ENCODE measurements at places on chromosomes 2 and 18.

DNA sequence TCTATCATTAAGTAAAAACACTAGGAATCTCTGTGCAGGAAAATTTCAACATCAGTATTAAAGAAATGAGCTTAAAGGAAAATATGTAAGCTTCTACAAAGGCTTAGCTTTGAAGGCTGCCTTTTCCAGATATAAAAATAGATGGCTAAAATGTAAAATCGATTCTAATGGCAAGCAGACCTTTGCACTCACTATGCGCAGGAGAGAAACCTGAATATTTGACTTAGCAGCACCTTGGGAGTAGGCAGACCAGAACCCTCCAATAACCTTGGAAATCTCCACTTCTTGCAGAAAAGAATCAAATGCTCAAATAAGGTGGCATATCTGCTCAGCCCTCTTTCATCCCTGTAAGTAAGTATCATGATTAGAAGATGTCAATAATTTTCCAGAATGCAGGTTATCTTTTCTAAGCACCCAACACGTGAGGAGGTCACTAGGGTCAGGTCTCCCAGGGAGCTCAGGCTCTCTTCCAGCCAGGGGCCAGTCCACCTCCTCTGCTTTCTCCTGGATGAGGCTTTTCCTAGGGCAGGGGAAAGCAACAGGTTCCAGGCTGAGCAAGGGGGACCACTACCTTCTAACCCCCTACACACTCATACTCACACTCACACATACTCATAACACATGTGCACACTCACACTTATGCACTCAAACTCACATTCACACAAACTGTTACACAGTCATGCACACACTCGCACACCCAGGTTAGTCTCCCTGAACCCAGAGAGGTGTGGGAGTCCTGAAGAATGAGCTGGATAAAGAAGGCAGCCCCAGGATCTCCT, 3.8 kb downstream of the PIEZO2 start:
- DNase-seq: no peak

DNA sequence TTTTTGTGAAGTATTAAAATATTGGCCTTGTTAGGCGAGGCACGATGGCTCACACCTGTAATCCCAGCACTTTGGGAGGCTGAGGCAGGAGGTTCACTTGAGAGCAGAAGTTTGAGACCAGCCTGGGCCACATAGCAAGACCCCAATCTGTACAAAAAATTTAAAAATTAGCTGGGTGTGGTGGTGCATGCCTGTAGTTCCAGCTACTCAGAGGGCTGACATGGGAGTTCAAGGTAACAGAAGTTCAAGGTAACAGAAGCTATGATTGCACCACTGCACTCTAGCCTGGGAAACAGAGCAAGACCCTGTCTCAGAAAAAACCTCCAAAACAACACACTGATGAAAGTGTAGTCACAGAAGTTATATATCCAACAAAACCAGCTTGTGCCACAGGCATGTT, 39.8 kb downstream of the IMPA2 start:
- DNase-seq: no peak

DNA sequence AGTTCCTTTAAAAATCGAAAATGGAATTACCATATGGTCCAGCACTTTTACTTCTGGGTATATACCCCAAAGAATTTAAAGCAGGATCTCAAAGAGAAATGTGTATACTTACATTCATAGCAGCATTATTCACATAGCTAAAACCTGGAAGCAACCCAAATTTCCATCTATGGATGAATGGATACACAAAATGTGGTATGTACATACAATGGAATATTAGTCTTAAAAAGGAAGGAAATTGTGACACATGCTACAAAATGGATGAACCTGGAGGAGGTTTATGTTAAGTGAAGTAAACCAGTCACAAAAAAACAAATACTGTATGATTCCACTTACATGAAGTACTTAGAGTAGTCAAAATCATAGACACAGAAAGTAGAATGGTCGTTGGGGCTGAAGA, 147.9 kb upstream of the LTBP1 start:
- no peak for DNase-seq

DNA sequence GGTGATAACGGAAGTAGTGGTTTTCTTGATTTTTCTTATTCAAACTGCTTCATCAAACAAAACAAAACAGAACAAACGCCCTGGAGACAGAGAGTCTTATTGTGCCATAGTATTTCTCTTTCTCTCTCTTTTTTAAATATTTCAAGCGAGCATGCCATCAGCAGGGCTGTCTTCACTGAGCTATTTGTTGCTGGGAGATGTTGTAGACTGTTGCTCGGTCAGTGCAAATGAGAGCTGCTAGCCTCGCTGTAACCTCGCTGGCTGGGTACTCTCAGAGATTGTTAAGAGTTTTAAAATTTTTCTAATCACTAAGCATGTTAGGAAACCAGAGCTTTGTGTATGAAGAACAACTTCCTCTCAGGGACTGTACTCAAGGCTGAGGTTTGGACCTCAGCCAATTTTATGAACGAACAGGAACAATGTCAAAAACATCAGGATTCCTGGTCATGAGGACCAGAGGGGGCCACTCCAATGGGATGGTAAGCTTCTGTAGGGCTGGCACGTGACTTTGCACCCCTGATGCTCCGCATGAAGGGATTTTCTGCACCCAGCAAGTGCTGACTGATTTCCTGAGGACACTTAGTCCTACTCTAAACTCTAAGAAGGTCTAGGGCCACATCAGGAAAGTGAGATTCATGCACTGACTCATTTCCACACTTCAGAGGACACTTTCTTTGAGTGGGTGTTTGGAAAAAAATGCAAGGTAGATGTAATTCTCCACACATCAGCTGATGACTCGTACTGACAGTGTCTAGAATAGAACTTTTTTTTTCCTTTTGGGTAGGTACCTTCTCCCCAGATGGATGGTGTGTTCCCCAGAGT, 59.8 kb upstream of the IL1R1 start:
- peak; percentile 41 for DNase-seq

- no peak for DNase-seq
Observed at GRCh38 chr2:191976436-191976835, 129.5 kb upstream of the CAVIN2 start.

GRCh38 chr2:43707255-43708015, 31.2 kb upstream of the C1GALT1C1L start:
- no peak for DNase-seq

GRCh38 chr2:16071865-16072637, 131.7 kb downstream of the MYCN start:
- no peak for DNase-seq

DNA sequence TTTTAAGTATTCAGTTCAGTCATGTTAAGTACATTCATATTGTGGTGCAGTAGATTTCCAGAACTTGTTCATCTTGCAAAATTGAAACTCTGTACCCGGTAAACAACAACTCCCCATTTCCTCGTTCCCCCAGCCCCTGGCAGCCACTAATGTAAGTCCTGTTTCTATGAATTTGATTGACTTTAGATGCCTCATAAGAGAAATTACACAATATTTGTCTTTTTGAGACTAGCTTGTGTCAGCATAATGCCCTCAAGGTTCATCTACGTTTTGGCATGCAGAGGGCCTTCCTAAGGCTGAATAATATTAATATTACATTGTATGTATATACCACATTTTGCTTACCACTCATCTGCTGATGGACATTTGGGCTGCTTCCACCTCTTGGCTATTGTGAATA, 30.9 kb downstream of the METTL21A start:
- no peak for DNase-seq

DNA sequence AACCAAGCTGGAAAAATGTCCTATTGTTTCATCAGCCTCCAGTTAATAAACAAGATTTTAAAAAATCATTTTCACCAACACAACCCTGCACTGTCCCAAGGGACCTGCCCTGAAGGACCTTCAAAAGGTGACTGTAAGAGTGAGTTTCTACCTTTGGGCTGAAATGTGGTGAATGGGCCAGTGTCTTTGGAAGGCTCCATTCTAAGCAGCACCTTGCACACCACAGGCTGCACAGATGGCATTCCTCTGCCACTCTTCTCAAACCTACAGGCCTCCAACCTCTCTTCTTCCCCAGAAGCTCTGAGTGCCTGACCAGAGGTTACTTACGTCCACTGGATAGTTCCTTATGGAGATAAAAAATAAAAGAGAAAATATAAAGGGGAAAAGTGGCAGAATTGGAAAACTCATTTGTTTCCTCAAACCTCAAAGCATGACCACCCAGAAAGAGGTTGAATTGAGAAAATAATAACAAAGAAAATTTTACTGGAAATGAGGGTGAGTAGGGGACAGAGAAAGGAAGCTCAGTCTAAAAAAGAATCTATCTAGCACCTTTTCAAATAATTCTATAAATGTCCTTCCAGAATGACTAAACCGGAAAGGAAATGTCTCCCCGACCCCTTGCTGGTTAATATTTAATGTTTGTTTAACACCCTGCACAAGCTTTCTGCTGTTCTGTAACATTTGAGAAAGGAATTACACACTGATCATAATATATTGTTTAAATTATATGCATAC, 175.7 kb downstream of the METTL4 start:
- DNase-seq: no peak

- no peak for DNase-seq
Observed at GRCh38 chr2:173550143-173550542, 195.5 kb downstream of the CDCA7 start.

DNA sequence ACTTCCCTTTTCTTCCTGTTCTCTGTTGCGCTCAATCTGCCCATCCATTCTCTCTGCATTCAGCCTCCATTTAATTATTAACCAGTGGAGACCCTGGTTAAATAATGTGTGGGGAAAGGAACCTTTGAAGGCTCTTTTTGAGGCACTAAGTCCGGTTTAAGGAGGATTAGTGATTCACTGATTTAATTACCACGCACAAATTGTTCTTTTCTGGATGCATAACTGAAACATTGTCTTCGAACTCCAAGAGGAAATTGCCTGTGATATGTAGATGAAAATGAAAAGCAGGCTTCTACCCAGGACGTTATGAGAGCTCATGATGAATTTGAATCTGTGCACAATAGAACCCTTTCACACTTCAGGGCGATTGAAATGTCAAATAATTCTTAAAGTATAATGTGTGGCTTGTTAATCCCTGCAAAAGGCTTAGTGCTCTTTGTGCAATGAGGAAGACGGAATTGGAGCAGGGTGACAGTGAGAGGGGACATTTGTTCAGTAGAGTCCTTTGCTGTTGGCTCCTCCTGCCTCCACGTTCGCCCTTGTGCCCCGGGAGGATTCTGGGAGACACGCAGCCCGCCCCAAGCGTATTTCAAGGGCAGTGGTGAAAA, 51.1 kb upstream of the ZNF236 start:
- DNase-seq: no peak

GRCh38 chr2:5364361-5364760, 327.8 kb upstream of the SOX11 start:
- no peak for DNase-seq

DNA sequence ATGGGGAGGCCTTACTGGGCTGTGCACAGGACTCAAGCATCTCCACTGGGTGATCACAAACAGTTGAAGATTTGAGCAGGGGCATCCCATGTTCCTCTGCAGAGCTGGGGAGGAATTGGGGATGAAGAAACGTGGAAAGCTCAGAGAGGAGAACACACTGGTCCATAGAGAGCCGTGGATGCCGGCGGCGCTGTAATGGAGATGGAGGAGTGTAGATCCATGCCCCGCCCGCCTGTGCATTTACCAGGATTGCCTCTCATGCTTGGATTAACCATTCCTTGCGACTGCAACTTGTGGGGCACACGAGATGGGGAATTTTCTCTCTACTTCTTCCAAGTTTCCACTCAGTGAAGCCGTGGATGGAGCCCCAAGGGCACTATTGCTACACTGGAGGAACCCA, 115.9 kb downstream of the NCK2 start:
- no peak for DNase-seq
